IMR-90 (cell line): ENCODE measurements at places on chromosomes 3 and 15. TPM values are rescaled to one million over a fixed set of nuclear protein-coding genes. Genes with fewer than 3 reads are reported as not detected.

GRCh38 chr15:64017082-64017588 lies 29.1 kb downstream of the DAPK2 start:
- peak; percentile 49 for DNase-seq

GRCh38 chr3:13143381-13144004 lies 70.3 kb upstream of the IQSEC1 start:
- no peak for DNase-seq

DNA sequence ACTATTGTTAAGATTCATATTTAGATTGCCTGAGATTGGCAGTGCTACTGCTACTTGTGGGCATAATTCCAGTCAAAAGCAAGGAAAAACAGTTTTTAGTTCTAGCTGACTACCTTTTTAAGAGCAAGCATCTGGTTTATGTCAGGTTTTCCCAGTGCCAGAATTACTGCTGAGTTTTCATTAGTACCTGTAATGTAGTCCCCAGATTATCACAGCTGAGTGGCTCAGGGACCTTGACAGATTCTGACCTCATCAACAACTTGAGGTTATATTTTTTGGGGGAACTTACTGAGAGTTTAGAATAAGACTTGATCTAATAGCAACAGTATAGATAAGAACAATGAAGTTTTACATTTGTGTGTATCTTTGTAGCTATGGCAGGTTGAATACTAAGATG lies 31.0 kb downstream of the NXPE3 start:
- DNase-seq: no peak

- DNase-seq: peak; percentile 64
Measured at GRCh38 chr3:18237251-18238005, 187.7 kb downstream of the SATB1 start.

Gene TPRG1
- total RNA-seq: 0.56 TPM in 1 of 2 replicates, not detected in the other
